ENCODE measurements at places on chromosomes 1 and 21. TPM values are rescaled to one million over a fixed set of nuclear protein-coding genes. Genes with fewer than 3 reads are reported as not detected.

LMO4 gene
- total RNA-seq = 46.6 TPM

SYNC gene
- total RNA-seq = 71.5 TPM

DNA sequence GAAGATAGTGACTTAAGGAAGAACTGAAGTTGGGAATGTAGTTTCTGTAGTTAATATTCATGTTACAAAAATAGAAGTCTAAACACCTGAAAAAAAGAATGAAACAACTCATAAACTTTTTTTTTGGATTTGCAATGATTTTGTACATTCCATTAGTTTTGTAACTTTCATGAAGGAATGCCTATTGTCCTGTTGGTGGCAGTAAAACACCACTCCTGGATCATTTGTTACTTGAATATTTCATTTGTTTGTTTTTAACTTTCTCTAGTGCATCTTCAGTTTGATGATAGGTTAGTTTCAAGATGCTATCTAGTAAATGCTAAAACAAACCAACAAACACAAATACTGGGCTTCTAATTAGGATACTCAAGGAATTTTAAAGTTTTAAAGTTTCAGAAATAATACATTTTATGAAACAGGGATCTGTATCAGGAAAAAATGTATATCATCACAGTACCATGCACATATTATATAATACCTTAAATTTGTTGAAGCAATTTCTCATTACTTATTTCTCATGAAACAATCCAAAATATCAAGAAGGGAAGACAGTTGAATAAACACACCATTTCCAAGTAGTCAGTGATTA lies 229.7 kb upstream of the CACYBP start:
- no peaks in the 10 kb centered on the region for H3K36me3 ChIP-seq
- no peak overlapping the region for H3K27ac ChIP-seq
- no peaks in the 10 kb centered on the region for H3K27me3 ChIP-seq
- H3K4me1 ChIP-seq = no peaks in the 10 kb centered on the region
- DNase-seq = no peak

GRCh38 chr1:94061513-94062443 lies 59.2 kb downstream of the ABCA4 start:
- no peak overlapping the region for H3K27ac ChIP-seq
- H3K4me3 ChIP-seq = no peak overlapping the region
- no peaks in the 10 kb centered on the region for H3K36me3 ChIP-seq
- H3K27me3 ChIP-seq = no peaks in the 10 kb centered on the region
- H3K4me1 ChIP-seq = peaks cover 14% of the 10 kb centered on the region

LCE1F gene
- total RNA-seq = not detected

DNA sequence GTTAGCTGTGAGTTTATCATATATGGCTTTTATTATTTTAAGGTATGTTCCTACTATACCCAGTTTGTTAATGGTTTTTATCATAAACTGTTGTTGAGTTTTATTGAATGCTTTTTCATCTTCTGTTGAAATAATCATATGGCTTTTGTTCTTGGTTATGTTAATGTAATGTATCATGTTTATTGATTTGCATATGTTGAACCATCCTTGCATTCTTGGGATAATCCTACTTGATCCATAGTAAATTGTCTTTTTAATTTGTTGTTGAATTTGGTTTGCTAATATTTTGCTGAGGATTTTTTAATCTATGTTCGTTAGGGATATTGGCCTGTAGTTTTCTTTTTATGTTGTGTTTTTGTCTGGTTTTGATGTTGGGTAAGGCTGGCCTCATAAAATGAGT lies 185.6 kb downstream of the PAPPA2 start:
- H3K4me3 ChIP-seq = no peak overlapping the region
- no peaks in the 10 kb centered on the region for H3K27me3 ChIP-seq
- DNase-seq = no peak
- H3K4me1 ChIP-seq = no peaks in the 10 kb centered on the region
- H3K27ac ChIP-seq = no peak overlapping the region
- no peaks in the 10 kb centered on the region for H3K36me3 ChIP-seq

DNA sequence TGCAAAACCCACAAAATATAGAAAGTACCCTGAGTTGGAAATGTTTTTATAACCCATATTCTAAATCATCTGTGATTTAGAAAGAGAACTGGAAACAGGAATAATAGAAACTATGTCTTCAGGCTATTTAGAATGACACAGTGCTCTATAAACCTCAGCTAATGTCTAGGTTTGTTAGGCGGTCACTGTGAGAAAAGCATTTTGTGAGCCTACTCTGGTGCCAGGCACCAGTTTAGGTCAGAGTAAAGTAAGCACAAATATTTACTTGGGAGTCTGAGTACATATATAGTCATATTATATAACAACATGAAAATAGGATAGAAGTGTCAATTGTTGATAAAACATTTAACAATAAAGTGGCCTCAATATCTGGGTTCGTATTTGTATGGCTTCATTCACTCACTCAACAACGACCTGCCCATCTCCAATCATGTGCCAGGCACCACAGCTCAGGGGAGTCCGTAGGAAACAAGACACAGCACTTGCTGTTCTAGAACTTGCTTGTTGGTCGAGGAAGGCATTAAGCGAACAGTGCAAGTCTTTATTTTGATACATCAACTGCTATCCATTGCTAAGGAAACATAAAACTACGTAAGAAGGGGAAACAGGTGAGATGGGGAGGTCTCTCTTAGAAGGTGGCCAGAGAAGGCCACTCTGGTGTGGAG lies 37.2 kb downstream of the GNB1 start:
- H3K4me1 ChIP-seq = peaks cover 42% of the 10 kb centered on the region
- H3K27ac ChIP-seq = no peak overlapping the region
- no peak overlapping the region for H3K4me3 ChIP-seq
- no peaks in the 10 kb centered on the region for H3K27me3 ChIP-seq
- DNase-seq = no peak

DNA sequence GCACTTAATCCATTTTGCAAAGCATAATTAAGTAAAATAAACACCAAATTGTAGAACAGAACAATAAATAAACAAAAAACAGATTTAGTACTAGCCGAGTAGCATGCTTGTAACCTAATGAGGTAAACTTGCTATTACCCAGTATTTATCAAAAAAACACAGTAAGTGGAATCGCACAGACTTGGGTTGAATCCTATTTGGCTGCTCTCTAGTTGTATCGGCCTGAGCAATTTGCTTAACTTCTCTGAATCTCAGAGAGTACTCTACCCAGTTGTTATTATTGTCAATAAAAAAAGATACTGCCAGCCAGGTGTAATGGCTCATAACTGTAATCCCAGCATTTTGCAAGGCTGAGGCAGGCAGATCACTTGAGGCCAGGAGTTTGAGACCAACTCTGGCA lies 664.3 kb downstream of the ADGRL2 start:
- H3K27me3 ChIP-seq = no peaks in the 10 kb centered on the region
- H3K36me3 ChIP-seq = no peaks in the 10 kb centered on the region
- no peak overlapping the region for H3K4me3 ChIP-seq
- H3K4me1 ChIP-seq = no peaks in the 10 kb centered on the region
- no peak for DNase-seq
- H3K27ac ChIP-seq = peak overlapping the region; percentile 7

DNA sequence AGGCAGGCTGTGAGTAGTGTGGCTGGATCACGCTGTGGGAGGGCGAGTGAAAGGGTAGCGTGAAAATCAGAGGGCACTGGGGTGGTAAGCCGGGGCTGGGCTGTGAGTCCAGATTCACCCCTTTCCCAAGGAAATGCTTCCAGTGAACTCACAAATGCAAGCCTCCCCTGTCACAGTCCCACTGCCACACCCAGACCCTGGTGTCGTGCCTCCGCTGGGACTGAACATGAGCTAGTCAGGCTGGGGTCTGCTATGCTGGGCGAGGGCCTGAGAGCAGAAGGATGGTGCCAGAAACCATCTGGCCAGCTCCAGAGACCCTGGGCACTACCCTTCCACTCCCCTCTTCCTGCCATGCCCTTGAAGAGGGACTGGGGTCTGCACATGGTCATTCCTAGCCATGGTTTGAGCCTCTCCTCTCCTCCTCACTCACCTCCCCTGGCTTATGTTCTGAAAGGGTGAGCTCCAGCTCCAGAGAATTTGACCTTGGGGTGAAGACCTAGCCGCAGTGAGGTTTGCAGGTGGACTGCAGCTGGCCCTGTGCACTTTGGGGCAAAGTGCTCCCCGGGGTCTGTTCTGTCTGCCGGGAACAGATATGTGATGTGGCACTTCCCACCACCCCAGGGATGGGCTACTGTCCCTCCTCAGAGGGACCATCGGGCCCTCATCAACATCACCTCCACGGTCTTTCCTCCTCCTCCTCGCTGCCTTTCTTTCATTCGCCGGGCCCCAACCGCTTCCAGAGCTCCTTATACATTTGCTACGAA lies 365.6 kb downstream of the RPS6KC1 start:
- no peak for DNase-seq
- H3K36me3 ChIP-seq = no peaks in the 10 kb centered on the region
- H3K27ac ChIP-seq = no peak overlapping the region
- H3K4me1 ChIP-seq = no peaks in the 10 kb centered on the region

REN gene
- total RNA-seq = not detected

- no peaks in the 10 kb centered on the region for H3K36me3 ChIP-seq
- H3K27me3 ChIP-seq = no peaks in the 10 kb centered on the region
- H3K4me3 ChIP-seq = no peak overlapping the region
- H3K4me1 ChIP-seq = no peaks in the 10 kb centered on the region
- no peak overlapping the region for H3K27ac ChIP-seq
- no peak for DNase-seq
These were observed 3.7 kb downstream of the OPRD1 start for GRCh38 chr1:28815533-28816185.

HORMAD1 gene
- total RNA-seq = not detected

GRCh38 chr1:54483875-54484437 lies 64.1 kb upstream of the ACOT11 start:
- H3K36me3 ChIP-seq = no peaks in the 10 kb centered on the region
- H3K27me3 ChIP-seq = no peaks in the 10 kb centered on the region
- DNase-seq = no peak
- H3K27ac ChIP-seq = no peak overlapping the region
- H3K4me3 ChIP-seq = no peak overlapping the region
- H3K4me1 ChIP-seq = peaks cover 13% of the 10 kb centered on the region

GRCh38 chr21:46411691-46412090 lies 47.0 kb upstream of the DIP2A start:
- H3K4me1 ChIP-seq = no peaks in the 10 kb centered on the region
- no peak overlapping the region for H3K4me3 ChIP-seq
- peaks cover 21% of the 10 kb centered on the region for H3K36me3 ChIP-seq
- H3K27me3 ChIP-seq = no peaks in the 10 kb centered on the region

GRCh38 chr1:247576514-247576913 lies 11.6 kb upstream of the OR2G2 start:
- H3K4me3 ChIP-seq = no peak overlapping the region
- H3K27me3 ChIP-seq = no peaks in the 10 kb centered on the region

KRTAP10-6 gene
- not detected for total RNA-seq

DNA sequence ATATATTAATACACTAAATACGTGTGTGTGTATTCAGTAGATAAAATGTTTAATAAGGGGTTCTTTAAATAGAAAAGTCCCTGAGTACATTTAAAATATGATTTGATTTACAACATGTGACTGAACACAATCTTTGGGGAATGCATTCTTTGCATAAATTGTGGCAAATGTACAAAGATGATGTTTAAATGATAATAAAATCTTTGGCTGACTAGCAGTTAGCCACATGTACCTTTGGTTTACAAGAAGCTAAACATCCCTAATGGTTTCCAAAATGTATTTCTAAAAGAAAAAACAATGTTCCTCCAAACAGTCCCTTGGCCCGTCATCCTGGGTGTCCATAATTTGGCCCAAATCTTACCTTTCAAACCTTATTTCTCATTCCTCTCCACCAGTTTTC lies 106.4 kb upstream of the MARK1 start:
- no peaks in the 10 kb centered on the region for H3K27me3 ChIP-seq
- DNase-seq = no peak
- H3K4me3 ChIP-seq = no peak overlapping the region
- H3K36me3 ChIP-seq = no peaks in the 10 kb centered on the region

- no peak overlapping the region for H3K4me3 ChIP-seq
- H3K4me1 ChIP-seq = no peaks in the 10 kb centered on the region
- no peak overlapping the region for H3K27ac ChIP-seq
- no peaks in the 10 kb centered on the region for H3K27me3 ChIP-seq
- peaks cover 18% of the 10 kb centered on the region for H3K36me3 ChIP-seq
These were observed 39.8 kb upstream of the GNG4 start for GRCh38 chr1:235689356-235689755.

GRCh38 chr1:152654110-152654509 lies 9.1 kb upstream of the LCE2D start:
- no peak overlapping the region for H3K4me3 ChIP-seq
- H3K36me3 ChIP-seq = no peaks in the 10 kb centered on the region
- H3K27me3 ChIP-seq = no peaks in the 10 kb centered on the region
- DNase-seq = no peak
- H3K27ac ChIP-seq = no peak overlapping the region

- H3K4me1 ChIP-seq = peaks cover 7% of the 10 kb centered on the region
- no peak overlapping the region for H3K27ac ChIP-seq
- H3K4me3 ChIP-seq = no peak overlapping the region
- no peak for DNase-seq
- H3K27me3 ChIP-seq = no peaks in the 10 kb centered on the region
- no peaks in the 10 kb centered on the region for H3K36me3 ChIP-seq
These were observed 44.5 kb downstream of the B3GALT5 start for GRCh38 chr21:39657091-39657689.

DNA sequence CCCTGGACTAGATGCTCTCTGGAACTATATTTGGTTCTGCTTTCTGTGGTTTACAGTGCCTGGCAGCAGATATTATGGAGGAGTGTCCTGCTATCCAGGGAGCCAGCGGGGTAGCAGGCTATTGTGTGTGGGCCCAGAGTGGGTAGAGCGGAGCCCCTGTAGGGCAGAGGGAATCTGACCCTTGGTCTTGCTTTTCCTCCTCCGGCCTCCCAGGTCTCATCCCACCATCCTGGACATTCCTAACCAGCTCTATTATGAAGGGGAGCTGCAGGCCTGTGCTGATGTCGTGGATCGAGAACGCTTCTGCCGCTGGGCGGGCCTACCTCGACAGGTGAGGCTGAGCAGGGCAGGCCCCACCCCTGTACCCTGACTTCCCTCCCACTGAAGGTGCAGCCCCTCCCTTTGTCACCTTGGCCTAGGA lies 9.1 kb downstream of the RHOC start:
- DNase-seq = no peak
- H3K4me3 ChIP-seq = no peak overlapping the region
- peaks cover 39% of the 10 kb centered on the region for H3K4me1 ChIP-seq
- no peaks in the 10 kb centered on the region for H3K27me3 ChIP-seq
- H3K27ac ChIP-seq = no peak overlapping the region

GRCh38 chr1:205800981-205801703 lies 11.9 kb downstream of the SLC41A1 start:
- H3K4me3 ChIP-seq = no peak overlapping the region
- no peak for DNase-seq
- H3K27me3 ChIP-seq = no peaks in the 10 kb centered on the region
- no peak overlapping the region for H3K27ac ChIP-seq

- no peaks in the 10 kb centered on the region for H3K4me1 ChIP-seq
- no peak overlapping the region for H3K27ac ChIP-seq
- H3K27me3 ChIP-seq = peaks cover 5% of the 10 kb centered on the region
- H3K4me3 ChIP-seq = no peak overlapping the region
- no peaks in the 10 kb centered on the region for H3K36me3 ChIP-seq
These were observed 14.4 kb downstream of the COLGALT2 start for GRCh38 chr1:184023171-184023570.

Data from thoracic aorta (tissue), 2 donors.